ENCODE measurements at places on chromosomes 12 and 14. TPM values are rescaled to one million over a fixed set of nuclear protein-coding genes. Genes with fewer than 3 reads are reported as not detected.

GRCh38 chr14:101582294-101582693, 21.0 kb downstream of the DIO3 start:
- DNase-seq = no peak

DNA sequence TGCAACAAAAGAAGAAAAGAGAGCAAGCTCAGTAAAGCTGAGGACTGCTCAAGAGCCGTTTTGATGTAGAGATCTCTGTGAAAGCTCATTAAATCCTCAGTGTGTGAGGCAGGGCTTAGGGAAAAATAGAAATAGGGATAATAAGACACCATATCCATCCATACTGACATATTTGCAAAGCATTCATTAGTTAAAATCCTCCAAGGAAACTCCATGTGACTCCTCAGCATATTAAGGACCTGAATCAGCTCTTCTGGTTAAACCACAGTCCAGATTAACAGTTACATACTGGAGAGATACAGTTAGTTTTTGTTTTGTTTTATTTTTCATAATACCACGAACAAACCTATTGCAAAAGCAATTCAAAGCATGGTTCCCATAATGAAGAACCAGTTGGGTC, 288.2 kb downstream of the PAWR start:
- DNase-seq = no peak

DNA sequence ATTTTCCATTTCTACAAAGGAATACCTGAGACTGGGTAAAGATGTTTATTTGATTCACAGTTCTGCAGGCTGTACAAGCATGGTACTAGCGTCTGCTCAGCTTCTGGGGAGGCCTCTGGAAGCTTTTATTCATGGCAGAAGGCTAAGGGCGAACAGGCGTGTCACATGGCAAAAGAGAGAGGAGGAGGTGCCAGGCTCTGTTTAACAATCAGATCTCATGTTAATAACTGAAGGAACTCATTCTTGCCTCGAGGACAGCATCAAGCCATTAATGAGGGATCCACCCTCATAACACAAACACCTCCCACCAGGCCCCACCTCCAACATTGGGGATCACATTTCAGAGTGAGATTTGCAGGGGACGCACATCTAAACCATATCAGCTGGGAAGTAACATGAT, 36.0 kb downstream of the PRB3 start:
- DNase-seq = no peak

- no peak for DNase-seq
These were observed 250.5 kb downstream of the DPF3 start for GRCh38 chr14:72643317-72643801.

GRCh38 chr12:111194703-111195051, 174.2 kb downstream of the PHETA1 start:
- DNase-seq = no peak

GRCh38 chr12:82857276-82857675, 170.6 kb downstream of the TMTC2 start:
- no peak for DNase-seq

- DNase-seq = no peak
These were observed 24.0 kb downstream of the SSH1 start for GRCh38 chr12:108833355-108833733.

- DNase-seq = no peak
These were observed 137.6 kb upstream of the MAX start for GRCh38 chr14:65239938-65240296.

DNA sequence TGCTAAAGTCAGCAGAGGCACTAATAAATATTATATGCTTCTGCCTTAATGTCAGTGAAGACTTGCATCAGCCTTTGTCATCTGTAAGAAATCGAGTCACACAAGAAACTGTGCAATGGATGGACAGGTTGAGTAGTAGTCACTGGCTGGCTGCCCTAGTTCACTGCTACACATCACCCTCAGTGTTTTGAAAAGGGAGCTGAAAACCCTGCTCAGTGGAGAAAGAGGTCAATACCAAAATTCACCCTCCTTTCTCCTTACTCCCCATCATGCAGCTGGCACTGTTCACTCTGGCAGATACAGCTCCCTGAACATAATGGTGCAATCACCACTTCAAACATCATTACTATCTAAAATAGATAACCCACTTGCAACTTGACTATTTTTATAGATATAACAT, 6.6 kb downstream of the ANKS1B start:
- DNase-seq = no peak

- DNase-seq = no peak
These were observed 11.4 kb downstream of the ATP23 start for GRCh38 chr12:57952766-57953165.

DNA sequence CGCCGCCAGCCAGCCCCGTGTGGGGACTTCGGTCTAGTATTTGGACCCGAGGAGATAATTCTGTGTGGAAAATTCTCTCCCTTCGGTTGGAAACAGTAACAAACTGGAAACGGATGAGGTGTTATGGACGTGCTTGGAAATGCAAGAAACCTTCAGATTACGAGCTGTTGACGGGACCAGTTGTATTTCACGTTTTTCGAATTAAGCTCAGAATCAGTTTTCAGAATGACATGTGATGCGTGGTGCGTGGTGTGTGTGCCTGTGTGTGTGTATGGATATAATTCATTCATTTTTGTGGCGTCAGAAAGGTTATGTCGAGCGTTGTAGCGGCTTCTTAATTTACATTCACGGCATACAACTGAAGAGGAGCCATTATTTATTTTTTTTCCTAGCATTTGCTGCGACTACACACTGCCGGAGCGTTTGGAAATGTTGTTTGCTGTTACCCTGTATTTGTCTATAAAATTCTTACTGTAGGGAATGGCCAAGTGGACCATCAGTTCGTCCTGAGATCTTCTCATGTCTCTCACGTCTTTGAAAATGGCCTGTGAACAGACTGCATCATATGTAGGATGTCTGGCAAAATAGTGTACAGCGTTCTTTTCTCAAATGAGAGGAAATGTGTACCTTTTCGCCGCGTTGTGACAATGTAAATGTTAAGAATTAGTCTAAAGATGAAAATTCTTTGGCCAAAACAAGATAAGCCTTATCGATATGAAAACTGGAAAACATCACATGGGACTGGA, 1.3 kb downstream of the TRAF3 start:
- no peak for DNase-seq

- no peak for DNase-seq
These were observed 107.5 kb upstream of the NCOR2 start for GRCh38 chr12:124674937-124675336.

Gene SUOX
- 37.0 TPM for total RNA-seq

Gene RECQL
- 12.2 TPM for total RNA-seq

Gene BHLHE41
- 22.8 TPM for total RNA-seq

Gene SYNJ2BP
- 26.7 TPM for total RNA-seq

Gene TTC9
- 0.41 TPM for total RNA-seq

Measured in transverse colon (tissue), 4 donors.